ENCODE measurements at places on chromosomes 16 and 17.

DNA sequence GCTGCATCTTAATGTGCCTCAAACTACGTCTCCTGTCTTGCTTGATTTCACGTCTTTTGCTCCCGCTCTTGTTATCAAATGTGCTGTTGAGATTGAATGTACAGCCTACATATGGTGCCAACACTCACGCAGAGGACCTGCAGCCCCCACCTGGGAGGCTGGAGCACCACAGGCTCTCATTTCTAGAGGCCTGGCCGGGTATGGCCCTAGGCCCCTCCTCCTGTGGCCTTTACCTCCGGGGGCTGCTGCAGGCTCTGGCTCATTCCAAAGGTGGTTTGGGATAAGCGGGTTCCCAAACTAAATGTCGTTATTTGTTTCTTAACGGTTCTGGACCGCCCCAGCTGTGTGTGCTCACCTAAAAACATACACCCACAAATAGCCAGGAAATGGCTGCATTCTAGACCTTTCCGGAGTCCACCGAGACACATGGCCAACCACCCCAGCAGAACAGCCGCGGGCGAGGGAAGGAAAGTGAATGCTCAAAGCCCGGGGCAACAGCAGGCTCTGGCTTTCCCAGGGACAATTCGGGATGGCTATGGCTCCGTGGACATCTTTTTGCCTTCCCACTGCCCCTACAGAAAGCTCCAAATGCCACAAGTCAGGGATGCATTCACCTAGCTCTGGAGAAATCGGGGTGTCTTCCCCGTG lies 105.9 kb downstream of the ENGASE start:
- DNase-seq: no peak

GRCh38 chr17:82292251-82293154 lies 19.0 kb upstream of the CSNK1D start:
- DNase-seq: peak; percentile 99

DNA sequence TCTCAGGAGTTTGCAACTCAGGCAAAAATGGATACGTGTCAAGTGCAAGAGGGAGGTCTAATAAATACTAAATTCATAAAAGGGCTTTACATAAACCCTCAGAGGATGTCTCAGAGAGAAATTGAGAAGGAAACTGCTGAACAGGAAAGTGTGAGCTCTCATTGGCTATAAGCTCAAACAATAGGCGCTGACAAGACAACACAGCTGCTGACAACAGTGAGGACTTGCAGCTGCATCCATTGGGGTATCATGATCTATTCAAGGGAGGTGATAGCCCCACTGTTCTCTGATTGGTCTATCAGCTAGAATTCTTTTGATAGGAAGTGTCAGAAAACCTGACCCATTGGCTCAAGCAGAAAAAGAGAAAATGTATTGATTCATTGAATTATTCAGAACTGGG lies 187.2 kb downstream of the CBLN1 start:
- no peak for DNase-seq

DNA sequence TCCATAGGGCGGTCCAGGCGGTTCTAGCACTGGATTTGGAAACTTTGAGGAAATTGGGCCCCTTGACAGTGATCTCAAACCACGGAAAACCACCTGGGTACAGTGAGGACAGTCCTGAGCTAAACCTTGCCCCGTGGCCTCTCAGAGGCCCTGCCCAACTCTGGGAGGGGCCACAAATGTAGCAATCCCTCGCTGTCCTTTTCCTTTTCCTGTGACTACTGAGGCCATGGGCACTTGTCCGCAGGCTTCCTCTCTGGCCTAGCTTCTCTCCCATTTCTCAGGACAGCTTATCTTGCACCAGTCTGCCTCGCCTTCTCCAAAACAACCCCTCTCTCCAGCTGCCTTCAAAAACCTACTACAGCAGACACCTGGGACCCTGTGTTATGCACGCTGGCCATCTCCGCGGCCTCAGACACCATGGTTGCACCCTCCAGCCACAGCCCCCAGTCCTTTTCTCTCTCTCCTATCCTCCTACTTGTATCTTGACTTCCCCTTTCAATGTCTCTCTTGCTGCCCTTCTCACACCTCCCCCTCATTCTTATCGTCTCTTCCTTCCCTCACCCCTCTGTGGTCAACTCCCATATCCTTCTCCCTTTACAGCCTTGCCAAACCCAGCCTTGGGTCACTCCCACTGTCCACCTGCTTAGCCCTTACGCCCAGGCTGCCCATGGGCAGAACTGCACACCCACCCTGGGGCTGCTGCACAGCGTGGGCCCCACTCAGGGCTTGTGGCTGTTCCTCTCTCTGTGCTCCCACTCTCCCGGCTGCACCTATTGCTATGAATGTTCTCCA lies 7.6 kb downstream of the SCPEP1 start:
- DNase-seq: no peak

- no peak for DNase-seq
Measured at GRCh38 chr16:3035972-3036725, 595 bp downstream of the BICDL2 start.

DNA sequence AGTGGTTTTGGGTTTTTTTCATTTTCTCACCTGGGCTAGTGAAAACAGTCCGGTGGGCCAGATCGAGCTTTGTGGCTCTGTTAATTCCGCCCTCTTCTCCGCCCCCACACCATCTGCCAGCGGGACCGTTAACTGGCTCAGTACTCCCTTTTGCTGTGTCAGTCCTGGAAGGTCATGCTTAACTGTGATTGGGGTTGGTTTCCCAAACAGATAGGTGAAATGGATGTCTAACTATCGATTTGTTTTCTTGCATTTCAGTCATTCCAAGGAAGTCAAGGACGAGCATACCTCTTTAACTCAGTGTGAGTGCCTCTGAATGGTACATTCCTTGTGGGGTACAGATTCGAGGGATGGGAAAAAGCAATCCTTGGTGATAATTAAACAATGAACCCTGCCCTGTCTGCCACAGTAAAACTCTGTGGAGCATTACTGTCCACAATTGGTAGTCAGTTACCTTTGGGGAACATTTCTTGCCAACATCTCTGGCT lies 56.7 kb downstream of the YPEL2 start:
- DNase-seq: no peak

GRCh38 chr16:67666559-67667452 lies at the start of the genes C16orf86 and ENKD1:
TSS of gene C16orf86 (plus strand) at chr16:67666814. CDS start at chr16:67666971, 157 bp downstream.
TSS of gene ENKD1 (minus strand) at chr16:67666750. CDS start at chr16:67666442, 308 bp downstream.
- DNase-seq: peak; percentile 96

GRCh38 chr16:57632568-57632967 lies 4.1 kb downstream of the ADGRG1 start:
- no peak for DNase-seq

GRCh38 chr17:66677201-66677981 lies 157.5 kb upstream of the CACNG5 start:
- no peak for DNase-seq

- DNase-seq: no peak
Measured at GRCh38 chr16:89331371-89332109, 114.0 kb downstream of the ZNF778 start.

DNA sequence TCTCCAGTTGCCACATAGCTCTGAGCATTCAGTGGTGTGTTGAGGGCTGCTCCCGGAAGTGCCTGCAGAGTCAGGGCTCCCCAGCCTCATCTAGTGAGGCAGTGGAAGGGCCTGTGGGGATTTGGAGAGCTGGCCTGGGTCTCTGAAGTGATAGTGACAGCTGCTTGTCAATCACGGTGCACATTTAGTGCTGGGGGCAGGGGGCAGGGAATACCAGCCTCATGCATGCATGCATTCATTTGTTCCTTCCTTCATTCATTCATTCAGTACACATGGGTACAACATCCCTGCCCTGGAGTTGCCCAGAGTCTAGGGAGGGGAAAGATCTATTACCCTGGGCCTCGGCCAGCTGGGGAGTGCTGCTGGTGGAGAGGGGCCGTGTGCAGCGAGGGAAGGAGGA lies 11.3 kb upstream of the STH start:
- DNase-seq: no peak

DNA sequence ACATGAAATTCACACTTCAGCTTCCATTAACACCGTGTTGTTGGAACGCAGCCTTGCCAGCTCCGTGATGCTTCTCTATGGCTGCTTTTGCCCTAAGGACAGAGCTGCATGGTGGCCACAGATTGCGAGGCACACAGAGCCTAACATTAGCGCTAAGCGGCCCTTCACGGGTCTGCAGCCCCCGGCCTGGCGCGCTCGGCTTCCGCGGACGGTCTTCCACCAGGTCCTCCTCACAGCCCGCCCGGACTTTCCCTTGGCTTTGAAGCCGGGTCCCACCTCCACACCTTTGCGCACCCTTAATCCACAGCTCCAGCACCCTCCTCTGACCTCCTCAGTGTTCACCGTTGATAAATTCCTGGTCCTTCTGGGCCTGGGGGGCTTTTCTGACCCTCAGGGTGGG lies 19.6 kb downstream of the SCGB1C2 start:
- no peak for DNase-seq

DNA sequence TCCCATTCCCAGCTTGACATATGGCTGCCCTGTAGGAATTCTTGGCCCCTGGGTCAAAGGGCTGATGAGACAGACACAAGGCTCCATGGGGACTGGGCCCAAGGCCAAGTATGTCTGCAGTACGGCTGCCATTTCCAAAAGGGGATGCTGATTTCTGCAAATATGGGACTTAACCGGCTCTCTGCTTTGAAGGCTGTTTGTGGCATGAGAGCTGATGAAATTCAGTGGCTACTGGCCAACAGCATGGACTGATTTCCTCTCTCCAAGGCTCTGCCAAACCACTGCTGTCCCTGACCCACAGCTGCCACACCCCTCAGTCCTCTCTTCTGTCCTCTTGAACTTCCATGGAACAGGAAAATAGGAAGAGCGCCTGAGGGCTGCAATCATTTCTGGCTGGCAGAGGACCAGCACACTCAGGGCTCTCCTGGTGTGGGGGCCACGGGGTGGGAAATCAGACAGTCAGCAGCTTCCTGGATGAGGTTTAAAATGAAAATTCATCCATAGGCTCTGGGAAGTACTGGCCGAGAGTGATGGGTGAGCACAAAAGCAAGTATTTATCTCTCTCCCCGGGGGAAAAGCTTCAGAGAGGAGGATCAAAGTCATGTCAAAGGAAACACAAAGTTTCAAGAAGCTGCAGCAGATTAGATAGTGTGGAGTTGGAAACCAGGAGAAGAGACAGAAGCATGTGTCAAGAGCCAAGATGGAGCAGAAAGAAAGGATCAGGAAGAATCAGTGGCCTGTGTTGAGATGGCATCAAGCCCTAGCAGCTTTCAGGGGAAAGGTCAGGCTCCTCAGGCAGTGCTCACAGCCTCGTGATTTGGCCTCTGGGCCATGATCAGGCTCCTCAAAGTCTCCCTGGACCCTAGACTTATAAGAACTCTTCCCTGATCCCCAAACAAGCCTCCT lies 64.1 kb upstream of the SREBF1 start:
- DNase-seq: no peak

DNA sequence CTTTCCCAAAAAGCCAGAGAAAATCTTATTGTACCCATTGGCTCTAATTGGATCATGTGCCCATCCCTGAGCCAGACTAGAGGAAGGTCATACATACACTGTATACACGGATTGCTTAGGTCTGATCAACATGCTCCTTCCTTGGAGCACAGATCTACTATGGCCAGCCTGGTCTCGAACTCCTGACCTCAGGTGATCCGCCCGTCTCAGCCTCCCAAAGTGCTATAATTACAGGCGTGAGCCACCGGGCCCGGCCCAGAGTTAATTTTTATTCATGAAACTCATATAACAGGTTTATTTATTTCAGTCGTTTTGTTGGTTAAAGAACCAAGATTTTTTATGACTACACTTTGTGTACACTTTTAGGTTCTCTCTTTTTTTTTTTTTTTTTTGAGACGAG lies 1.2 kb upstream of the TAOK1 start:
- DNase-seq: no peak

DNA sequence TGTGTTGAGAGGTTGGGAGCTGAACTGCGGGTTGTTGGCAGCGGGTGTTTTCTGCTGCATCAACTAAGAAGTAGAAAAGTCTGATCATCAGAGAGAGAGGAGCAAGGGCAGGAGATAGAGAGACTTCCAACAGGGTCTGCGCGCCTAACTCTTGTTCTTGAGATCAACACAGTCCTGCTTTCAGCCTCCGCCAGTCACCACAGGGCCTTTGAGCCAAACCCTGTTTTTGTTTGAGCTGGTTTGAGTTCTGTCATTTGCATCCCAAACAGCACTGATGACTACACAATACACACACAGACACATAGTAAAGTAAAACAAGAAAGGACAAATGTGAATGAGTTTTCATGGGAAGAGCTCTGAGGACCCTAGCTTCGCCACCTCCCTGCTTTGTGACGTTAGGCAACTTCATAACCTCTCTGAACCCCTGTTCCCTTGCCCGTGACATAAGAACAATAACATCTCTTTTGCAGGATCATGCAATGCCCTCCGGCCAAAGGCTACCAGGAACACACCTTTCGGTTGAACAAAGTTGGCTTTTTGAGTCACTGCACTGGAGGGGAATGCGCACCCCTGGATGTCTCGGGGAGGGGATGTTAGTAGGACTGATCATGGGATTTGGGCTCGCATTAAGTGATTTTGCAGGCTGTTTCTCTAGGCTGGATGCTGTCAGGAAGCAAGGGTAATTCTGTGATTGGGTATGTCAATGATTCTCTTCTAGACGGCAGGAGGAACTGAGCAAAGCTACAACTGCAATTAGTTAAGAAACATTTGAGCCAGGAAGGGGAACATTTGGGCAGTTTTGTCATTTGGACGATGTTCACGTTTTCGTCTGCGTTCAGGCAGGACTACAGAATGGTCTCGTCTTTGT lies 92.3 kb downstream of the C16orf78 start:
- no peak for DNase-seq
